ENCODE measurements at places on chromosomes 7 and 10.

- peak; percentile 62 for DNase-seq
Observed at GRCh38 chr7:139231513-139232376, 708 bp downstream of the UBN2 start.

- DNase-seq = peak; percentile 99
Observed at GRCh38 chr10:91613411-91614187, 19.3 kb downstream of the PPP1R3C start.

DNA sequence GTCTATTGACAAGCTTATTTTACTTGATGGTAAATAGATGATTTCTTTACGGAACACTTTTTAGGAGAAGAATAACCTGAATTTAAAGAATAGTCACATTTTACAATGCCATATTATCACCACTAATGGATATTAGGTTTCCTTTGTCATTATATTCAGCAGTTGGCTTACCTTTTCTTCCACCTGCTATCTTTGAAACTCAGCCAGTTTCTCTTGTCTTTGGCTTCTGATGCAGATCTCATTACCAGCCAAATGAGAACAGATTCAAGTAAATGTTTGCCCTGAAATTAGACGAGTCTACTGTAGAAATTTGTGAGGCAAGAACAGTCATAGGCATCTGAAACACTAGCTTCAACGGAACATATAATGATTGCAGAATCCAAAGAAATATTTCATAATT, 85.5 kb upstream of the OIT3 start:
- no peak for DNase-seq

DNA sequence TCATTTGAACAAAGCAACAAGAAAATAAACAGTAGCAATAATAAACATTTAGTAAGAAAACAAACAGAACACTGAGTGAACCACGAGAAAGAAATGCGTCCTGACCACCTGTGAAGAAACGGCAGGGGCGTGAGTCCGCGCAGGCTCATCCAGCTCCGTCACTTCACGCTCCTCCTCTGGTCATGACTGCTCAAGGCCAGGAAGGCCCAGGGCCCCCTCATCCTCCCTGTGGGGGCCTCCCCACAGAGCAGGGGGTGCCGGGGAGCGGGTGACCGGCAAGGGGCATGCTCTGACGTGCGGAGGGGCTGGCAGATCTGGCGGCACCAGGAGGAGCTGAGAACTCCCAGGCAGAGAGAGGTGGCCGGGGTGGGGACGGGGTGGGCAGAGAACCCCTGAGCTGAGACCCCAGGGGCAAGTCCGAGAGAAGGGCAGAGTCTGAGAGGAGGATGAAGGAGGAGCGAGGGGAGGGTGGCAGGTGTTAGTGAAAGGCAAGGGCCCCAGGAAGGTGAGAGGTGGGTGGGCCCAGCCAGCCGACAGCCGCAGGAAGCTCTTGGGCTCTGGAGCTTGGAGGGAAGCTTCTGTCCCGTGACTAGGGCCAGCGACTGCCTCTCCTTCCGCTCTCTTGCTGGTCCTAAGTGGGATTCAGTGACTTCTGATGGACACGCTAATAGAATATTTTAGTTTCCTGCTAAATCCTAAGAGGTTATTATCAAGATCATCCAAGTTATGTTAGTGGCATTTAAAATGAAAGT, 223.9 kb downstream of the TCERG1L start:
- no peak for DNase-seq

- peak; percentile 32 for DNase-seq
Observed at GRCh38 chr10:112202561-112203241, 19.1 kb upstream of the GPAM start.

DNA sequence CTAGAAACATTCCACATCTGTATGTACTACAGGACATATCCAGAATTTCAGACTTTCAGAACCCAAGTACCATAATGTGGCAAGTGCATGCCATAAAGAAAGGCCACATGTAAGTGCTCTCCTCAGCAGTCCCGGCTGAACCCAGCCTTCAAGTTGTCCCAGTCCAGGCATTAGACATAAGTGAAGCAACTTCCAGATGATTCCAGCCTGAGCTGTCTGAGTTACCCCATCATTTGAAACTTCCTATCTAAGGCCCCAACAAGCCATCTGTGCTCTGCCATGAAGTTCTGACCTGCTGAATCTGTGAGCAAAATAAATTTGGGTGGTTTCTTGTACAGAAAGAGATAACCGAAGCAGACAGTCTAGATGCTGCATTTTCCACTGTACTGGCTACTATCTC, 218.8 kb downstream of the IPMK start:
- no peak for DNase-seq

GRCh38 chr7:157538321-157538720, 201.5 kb downstream of the DNAJB6 start:
- DNase-seq = no peak

GRCh38 chr10:89163265-89163995, 43.7 kb downstream of the CH25H start:
- no peak for DNase-seq

- no peak for DNase-seq
Observed at GRCh38 chr10:850093-850492, 81.4 kb downstream of the LARP4B start.

DNA sequence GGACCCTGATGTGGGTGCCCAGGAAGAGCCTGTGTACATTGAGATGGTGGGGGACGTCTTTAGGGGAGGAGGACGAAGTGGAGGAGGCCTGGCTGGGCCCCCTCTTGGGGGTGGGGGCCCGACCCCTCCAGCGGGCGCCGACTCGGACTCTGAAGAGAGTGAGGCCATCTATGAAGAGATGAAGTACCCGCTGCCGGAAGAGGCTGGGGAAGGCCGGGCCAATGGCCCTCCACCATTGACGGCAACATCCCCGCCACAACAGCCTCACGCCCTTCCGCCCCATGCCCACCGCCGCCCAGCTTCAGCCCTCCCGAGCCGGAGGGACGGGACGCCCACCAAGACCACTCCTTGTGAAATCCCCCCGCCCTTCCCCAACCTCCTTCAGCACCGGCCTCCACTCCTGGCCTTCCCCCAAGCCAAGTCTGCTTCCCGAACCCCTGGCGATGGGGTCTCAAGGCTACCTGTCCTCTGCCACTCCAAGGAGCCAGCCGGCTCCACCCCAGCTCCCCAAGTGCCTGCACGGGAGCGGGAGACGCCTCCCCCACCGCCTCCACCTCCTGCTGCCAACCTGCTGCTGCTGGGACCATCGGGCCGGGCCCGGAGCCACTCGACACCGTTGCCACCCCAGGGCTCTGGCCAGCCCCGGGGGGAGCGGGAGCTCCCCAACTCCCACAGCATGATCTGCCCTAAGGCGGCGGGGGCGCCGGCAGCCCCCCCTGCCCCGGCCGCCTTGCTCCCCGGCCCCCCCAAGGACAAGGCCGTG, 4.8 kb downstream of the NYAP1 start:
- no peak for DNase-seq

DNA sequence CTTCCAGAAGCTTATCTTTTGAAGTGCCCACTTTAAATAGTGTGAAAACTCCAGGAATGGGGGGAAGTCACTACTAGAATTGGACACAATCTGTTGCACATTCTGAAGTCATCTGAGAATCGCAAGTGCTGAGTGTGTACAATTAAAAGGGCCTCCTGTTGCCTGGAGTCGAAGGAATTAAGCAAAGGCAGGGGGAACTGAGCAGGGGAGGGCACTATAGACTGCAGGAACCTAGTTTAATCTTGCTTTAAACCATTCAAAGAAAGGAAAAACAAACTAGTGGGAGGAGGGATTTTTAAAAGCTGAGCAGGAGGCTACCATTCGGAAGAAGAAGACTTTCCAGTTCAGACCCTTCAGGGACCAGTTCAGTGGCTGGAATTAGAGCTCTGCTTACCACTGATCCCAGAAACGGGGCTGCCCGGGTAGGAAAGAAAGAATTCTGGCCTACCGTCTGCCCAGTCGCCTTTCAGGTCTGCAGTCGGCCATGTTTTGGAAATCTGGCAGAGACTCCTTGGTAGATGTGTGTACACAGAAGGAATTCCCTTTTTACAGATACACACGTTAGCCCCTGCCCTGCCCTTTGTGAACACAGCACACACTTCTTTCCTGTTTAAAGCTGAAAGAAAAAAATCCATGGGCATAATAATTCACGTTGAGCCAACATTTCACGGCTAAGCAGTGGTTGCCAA, 610.6 kb upstream of the FOXK1 start:
- no peak for DNase-seq

GRCh38 chr7:55194522-55194921, 170.6 kb upstream of the LANCL2 start:
- no peak for DNase-seq

DNA sequence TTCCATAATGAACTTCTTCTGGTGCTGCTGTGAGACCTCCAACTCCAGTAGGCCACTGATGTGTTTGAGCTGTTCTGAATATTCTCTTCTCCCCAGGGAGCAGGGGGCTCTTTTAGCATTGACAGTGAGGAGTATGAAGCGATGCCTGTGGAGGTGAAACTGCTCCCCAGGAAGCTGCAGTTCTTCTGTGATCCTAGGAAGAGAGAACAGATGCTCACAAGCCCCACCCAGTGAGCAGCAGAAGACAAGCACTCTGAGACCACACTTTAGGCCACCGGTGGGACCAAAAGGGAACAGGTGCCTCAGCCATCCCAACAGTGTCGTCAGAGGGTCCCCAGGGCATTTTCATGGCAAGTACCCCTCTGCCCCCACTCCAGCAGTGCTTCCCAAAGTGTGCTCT, 49.3 kb downstream of the DENND11 start:
- DNase-seq = no peak

DNA sequence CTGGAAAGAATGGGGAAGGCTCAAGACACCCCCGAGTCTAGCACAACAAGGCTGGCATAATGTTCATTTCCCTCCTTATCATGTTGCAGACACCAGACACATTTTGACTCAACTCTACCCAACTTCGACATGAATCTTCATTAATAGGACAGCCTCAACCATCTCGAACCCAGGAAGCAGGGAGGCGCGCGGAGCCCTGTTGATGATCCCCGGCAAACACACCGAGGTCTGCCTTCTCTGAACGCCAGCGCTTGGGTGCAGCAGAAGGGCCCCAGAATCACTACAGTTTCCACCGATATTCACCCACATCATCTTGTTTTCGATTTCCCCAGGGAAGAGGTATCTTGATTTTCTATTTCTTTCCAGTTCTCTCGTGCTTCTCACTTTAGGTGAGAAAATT, 563.6 kb downstream of the TCERG1L start:
- DNase-seq = no peak

GRCh38 chr7:67918158-67918557, 921.5 kb downstream of the TYW1 start:
- DNase-seq = no peak

- DNase-seq = no peak
Observed at GRCh38 chr10:34172936-34173533, 642.1 kb downstream of the PARD3 start.

GRCh38 chr7:94594882-94595281, 61.1 kb downstream of the SGCE start:
- no peak for DNase-seq

- no peak for DNase-seq
Observed at GRCh38 chr10:110505130-110505770, 7.5 kb downstream of the DUSP5 start.

DNA sequence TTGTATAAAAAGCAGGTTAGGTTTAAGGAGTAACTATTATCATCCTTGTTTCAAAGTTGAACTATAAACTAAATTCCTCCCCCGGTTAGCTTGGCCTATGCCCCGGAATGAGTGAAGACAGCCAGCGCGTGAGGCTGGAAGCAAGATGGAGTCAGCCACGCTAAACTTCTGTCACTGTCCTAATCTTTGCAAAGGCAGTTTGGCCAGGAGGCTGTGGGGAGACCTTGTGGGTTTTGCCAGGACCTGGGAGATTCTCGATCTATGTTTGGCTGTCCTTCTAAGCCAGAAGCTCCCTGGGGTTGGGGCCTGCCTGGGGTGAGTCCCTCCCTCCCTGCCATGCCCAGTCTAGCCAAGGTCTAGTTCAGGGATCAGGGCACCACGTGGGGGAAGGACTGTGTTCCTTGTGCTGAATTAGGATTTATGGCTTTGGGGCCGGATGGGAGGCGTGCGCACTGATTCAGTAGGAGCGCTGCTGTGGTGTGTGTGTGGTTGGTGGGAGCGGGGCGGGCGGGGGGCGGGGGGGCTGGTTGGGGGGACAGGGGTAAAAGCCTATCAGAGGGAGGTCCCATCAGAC, 871 bp upstream of the GTF2IRD1 start:
- DNase-seq = peak; percentile 31

DNA sequence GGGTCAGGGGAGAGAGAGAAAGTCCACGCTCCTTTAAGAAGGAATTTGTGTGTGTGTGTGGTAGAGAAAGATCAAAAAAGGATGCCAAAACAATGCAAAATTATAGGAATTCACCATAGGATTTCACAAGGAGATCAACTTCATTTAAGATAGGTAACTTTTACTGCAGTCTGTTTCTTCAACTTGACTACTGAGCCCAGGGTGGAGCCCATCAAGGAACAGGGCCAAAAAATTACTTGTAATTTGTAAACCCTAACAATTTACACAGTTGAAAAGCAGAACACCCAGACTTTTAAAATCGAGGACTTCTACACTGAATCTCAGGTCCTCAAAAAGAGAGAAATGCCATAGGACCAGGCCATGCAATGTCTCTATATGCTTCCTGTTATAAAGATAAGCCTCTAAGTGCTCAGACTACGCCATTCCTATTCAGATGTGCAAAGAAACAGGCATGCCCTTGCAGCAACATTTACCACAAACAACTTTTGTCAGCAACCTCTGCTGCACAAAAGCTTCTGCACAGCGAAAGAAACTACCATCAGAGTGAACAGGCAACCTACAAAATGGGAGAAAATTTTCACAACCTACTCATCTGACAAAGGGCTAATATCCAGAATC, 10.6 kb upstream of the GIMAP4 start:
- DNase-seq = no peak

GRCh38 chr7:91266067-91266688, 1.9 kb downstream of the FZD1 start:
- no peak for DNase-seq

DNA sequence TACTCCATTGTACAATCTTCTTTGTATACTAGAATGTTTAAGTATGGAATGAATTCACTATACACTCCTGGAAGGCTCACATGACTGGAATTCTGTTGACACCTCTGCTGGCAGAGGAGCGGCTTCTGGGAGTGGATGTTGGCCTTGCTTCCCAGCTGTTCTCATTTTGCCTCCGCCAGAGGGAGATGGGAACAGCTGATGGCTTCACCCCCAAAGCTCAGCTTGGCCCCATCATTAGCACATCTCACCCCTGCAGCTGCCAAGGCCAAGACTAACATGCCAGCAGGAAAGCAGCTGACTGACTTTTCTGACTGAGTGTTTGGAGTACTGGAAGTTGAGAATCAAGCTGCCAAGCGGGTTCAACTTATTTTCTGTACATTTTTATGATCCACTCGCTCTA, 15.1 kb downstream of the ADAM12 start:
- DNase-seq = peak; percentile 98

DNA sequence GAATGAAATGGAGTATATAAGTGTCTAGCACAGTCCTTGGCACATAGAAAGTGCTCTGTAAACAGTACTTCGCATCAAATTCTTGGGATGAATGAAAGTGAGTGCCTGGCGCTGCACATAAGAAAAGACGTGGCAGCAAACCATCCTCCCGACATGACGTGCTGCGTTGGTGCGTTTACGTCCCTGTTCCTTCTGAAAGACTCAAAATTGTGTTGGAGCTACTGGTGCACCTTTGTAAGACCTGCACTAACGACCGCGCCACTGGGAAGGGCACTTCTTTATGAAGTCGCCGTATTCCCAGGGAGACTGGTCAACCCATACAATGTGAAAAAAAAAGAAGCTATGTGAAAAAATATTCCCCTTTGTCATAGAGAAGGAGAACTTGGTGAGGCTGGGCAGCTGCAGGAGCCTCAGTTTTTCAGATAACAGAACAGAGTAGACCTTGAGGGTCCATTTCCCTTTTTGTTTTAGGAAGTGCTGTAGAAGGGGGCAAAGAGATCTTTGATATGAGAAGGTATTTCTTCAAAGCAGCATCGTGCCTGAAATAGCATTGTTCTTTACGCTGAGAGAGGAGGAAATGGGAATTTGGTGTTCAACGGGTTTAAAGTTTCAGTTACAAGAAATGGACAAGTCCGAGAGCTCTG, 91.7 kb downstream of the PTPRE start:
- DNase-seq = no peak
